ENCODE measurements at places on chromosomes 7 and 10.
A peak's percentile ranks its signal among the peaks of the same experiment; 100 is the strongest.

DNA sequence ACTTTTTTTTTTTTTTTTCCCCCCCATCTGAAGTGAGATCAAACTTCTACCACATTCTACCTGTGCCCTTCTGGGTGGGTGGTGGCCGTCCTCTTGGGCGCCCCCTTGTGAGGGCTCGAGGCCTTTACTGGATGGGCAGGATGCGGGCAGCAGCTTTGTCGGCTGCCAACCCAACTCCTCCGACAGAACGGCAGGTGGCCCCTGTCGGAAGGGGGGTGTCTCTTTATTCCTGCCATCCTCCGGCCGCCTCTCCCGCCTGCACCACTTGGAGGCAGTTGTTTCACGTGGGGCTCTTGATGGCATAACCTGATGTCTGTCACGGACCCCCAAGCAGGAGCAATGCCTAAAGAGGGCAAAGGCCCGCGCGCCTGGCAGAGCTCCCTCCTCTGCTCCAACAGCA, 31.0 kb downstream of the AMZ1 start:
- peak; percentile 45 for DNase-seq

DNA sequence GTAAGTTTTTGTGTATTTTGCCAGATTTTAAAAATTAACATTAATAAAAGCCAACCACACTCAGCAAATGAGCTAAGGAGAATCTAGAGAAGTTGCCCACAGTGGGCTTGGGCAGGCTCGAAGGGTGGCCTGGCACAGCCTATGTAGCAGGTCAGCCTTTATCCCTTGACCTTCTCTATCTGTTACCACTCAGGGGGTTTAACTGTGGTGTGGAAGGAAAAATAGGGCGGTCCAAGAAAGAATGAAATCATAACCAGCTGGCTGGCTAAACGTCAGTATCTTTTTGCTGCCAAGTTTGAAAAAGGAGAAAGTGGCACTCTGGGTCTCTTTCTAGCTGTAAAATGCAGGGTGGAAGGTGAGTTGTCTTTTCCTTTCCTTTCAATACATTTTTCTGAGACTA, 130.3 kb upstream of the ASAH2 start:
- no peak for DNase-seq

GRCh38 chr10:99358101-99358500, 28.9 kb downstream of the CNNM1 start:
- DNase-seq, result no peak

GRCh38 chr7:45980181-45980905, 59.3 kb upstream of the IGFBP3 start:
- no peak for DNase-seq

- no peak for DNase-seq
Measured at GRCh38 chr10:128116851-128117615, 9.2 kb downstream of the MKI67 start.

DNA sequence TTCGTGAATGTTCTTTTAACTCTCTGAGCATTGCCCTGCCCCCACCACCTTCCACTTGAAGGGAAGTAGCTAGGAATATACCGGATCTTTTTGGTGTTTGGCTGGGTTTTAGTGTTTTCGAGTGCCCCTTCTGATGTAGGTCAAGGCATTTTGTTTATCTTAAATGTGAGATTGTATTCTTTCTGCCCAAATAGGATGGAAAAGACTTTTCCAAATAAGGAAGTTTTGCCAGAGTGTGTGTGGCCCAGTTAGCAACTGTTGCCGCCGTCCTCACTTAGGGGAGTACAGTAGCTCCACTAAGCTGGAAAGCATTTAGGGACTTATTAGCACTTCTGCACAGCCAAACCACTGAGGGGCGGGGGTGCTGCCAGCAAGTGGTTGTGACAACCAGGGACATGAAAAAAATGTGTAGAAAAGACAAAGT, 29.8 kb upstream of the VCL start:
- no peak for DNase-seq

DNA sequence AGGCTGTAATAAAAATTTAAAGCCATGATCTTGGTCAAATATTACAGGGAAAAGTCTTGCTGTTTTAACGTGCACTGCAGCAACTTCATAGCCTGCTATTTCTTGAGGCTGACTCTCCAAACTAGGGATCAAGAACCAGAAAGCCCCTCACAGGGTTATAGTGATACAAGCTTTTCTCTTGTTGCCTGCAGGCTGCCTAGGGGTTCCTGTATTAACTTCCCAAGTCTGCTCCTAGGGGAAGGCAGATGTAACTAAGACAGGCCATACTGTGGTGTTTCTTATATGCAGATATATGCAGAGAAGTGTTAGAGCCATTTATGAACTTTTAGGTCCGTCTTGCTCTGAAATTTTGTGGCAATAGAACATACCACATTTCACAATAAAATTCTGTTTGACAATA, 175.7 kb downstream of the FOXP2 start:
- no peak for DNase-seq

- no peak for DNase-seq
Measured at GRCh38 chr10:128211064-128211504, 84.9 kb upstream of the MKI67 start.

Data from T-helper 17 cell (primary cell).